ENCODE measurements at places on chromosomes 6 and 20.
A peak's percentile ranks its signal among the peaks of the same experiment; 100 is the strongest.

- DNase-seq = peak; percentile 45
Measured at GRCh38 chr6:65671922-65672321, 35.1 kb downstream of the EYS start.

DNA sequence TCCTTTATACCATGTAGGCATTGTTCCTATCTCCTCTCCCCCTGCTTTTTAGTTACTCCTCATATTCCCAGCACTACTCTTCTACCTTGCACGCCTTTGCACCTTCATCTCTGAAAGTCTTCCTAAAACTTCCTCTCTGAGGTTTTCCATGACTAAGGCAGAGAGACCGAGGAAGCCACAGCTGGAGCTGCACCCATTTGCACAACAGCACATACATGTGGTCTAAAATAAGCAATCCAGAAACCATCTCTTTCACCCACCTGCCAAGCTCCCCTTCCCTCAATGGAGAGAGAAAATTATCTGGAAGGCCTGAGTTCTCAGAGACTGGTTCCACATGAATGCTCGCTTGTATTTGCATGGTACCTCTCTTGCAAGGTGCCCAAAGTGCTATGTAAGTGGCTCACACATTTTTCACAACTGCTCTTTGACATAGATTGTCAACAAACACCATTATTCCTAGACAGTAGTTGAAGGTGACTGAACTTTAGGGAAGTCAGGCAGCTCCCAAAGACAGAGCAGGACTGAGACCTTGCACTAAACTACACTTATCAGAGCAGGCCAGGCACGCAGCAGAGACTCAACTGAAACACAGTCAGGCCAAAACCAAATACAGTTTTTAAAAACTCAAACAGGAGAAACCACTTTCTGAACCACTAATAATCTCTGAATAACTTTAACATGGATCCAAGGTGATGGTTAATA, 313.2 kb downstream of the TFAP2A start:
- DNase-seq = no peak

DNA sequence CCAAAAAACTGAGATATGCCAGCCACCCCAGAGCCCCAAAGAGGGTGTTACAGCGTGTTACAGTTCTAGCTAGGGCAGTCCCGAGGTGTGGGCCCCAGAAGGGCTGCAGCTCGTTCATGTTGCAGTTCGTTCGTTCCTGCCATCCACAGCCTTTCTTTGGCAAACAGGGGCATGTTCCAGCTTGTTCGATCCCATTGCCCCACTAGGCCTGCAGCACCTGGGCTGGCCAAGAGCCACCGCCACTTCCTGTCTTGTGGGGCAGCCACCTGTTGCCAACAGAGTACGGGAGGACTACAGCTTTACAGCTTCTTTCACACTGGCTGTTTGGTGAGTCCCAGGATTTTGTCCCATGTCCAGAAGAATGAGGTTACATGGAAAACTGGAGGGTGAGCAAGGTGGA, 198.1 kb downstream of the MMUT start:
- no peak for DNase-seq

DNA sequence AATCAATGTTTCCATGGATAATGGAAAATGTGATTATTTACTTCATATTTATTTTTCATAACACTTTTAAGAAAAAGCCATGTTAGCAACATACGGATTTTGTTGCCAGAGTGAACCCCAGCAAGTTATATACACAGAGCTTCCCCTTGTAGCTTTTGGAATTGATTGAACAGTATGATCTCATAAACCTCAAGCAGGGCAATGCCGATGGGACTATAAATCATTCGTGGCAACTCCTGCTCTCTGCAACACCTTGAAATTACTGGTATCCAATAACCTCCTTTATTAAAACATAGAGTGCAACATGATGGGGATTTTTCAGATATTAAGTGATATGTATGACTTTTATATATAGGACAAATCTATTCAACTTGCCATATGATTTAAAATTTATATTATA, 428.5 kb downstream of the KHDRBS2 start:
- DNase-seq = no peak

- DNase-seq = no peak
Measured at GRCh38 chr6:15911753-15912504, 217.0 kb upstream of the MYLIP start.

DNA sequence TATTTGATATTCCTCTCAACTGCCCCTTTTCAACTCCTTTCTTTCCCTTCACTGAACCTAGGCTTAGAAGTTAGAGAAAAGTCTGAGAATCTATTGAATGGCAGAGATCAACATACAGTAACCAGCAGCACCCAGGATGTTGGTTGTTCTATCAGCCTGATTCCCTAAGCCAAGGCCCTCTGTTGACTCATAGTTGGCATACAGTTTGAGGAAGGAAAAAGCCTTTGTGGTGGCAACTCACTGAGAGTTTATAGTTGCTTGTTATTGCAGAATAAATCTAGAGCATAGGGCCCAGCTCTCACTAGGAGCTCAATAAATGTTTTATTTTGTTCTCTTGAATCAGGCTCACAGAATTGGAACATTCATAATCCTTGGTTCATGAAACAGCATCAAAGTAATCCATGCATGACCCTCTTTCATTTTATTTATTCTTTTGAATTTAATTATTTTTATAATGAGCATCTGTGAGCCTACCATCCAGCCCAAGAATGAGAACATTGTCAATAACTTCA, 119.1 kb upstream of the ADGRF1 start:
- DNase-seq = no peak

DNA sequence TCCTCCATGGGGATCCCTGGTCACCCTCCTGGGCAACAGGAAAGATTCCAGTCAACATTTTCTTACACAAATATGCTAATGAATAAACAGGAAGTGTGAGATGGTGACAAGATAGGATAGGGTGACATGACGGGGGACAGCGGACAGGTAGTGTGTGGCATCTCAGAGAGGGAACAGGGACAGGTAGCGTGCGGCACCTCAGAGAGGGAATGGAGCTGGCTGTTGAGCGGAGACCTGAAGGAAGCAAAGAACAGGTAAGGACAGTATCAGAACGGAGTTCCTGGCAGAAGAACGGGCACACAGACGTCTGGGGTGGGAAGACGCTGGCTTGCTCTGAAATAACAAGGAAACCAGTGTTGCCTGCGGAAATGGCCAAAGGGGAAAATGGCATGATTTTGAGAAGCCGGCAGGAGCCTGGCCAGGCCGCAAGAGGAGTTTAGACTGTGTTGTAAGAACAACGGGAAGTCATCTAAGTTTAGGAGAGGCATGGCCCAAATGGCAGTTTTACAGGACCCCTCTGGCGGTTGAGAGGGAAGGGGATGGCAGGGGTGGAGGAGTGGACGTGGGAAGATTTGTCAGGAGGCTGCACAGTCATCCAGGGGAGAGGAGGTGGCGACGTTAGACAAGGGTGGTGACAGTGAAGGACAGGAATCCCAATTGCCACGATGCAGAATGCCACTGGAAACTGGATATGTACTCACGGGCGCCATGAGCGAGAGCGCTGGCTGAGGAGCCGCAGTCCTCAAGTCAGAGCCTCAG, 111.6 kb downstream of the JPH2 start:
- no peak for DNase-seq

DNA sequence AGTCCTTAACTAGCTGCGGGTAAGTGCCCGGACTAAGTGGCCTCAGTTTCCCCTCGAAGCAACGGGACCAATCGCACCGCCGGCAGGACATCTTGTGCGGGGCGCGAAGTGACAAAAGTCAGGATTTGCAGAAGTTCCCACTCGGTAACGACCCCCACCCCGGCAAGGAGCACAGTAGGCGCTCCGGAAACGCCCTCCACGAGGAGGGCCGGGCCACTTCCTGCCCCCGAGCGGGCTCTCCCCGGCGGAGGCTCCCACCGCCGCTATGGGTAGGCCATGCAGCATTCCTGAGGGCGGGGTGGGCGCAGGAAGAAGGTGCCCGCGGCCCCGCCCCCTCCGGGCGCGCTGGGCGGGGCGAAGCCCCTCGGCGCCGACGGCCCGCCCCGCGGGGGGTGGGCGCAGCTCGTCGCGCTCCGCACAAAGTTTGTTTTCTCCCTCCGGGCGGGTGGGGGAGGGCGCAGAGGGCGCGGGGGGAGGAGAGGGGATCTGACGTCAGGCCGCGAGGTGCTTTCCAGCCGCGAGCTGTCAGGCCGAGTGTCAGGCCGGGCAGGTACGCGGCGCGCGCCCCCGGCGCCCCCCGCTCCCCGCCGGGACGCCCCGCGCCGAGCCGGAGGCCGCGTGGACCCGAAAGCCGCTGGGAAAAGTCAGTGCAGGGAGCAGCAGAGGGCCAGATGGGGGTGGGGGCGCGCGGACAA, at the start of gene TGIF2:
TSS of gene TGIF2 (plus strand) at position 495 of the 695 bp plus-strand sequence. CDS start 5,178 bp downstream, outside the sequence.
- peak; percentile 90 for DNase-seq

- no peak for DNase-seq
Measured at GRCh38 chr6:125219361-125219895, 65.9 kb downstream of the TPD52L1 start.

DNA sequence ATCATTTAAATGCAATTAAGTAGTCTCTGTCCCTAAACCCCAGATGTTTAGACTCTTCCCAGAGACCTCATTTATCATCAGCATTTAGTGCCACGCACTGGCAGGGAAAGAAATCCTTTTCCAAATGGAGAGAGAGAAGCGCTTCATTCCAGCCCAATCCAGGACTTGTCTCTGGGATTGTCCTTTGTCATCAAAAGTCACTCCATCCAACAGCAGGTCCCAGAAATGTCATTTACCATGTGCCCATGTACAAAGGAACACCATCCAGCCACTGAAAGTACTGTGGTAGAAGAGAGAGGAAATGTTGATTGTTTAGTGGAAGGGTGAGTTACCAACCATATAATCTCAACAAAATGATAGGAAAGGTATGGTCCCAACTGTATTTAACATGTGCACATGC, 66.9 kb upstream of the SMIM28 start:
- no peak for DNase-seq

DNA sequence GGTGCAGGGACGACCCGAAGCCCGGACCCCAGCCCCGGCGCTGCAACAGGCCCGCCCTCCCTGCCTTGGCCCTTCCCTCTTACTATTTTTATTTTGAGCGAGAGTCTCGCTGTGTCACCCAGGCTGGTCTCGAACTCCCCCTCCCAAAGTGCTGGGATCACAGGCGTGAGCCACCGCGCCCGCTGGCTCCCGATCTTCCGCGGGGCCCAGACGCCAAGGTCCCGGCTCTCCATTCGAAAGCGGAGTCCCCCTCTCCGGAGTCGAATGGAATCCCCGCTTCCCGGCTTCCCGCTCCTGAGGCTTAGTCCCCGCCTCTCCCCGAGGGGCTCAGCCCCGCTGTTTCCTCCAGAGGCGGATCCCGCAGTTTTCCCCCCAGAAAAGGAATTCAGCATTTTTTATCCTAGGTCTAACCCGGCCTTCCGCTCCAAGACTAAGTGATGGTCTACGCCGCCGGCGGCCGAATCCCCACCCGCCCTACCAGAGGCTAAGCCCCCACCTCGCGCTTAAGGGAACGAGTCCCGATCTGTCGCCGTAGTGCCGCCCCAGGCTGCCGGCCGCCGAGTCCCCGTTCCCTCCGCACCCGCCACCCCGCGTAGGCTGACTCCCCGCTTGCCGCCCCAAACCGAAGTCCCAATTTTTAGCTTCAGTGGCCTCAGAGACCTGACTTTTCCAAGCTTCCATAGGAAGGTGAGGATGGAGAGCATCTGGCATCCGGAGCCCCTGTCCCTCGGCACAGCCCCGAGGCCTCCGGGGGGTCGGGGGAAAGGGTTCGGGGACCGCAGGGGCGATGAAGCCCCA, 11.5 kb upstream of the TMC2 start:
- DNase-seq = peak; percentile 51

DNA sequence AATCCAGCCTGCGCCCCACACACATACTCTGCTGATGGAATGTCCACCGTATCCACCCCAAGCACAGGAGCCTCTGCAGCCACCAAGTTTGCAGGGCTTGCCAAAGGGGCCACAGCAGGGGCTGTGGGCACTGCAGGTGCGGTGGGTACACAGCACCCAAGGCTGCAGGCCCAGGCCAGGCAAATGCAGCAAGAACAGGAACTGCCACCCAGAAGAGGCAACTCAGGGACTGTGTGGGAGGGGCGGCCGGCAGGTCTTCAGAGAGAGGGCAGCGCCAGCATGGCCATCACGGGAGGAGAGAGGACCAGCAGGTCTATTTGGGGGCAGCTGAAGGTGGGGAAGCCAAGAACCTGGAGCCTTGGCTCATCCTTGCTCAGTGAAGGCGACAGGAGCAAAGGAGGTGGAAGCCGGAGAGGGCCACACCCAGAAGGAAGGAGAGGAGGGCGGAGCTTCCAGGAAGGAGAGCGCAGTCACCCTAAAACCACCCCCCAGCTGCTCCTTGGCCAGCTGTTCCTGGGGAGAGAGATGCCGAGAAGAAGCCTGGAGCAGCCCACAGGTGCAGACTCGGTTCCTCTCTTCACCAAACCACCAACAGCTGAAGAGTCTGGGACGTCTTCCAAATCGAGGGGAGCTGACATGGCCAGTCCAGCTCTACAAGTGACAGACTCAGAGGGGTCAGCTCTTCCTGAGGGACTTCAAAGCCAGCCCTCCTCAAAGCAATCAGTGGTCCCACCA, 265.1 kb upstream of the CDYL start:
- no peak for DNase-seq

DNA sequence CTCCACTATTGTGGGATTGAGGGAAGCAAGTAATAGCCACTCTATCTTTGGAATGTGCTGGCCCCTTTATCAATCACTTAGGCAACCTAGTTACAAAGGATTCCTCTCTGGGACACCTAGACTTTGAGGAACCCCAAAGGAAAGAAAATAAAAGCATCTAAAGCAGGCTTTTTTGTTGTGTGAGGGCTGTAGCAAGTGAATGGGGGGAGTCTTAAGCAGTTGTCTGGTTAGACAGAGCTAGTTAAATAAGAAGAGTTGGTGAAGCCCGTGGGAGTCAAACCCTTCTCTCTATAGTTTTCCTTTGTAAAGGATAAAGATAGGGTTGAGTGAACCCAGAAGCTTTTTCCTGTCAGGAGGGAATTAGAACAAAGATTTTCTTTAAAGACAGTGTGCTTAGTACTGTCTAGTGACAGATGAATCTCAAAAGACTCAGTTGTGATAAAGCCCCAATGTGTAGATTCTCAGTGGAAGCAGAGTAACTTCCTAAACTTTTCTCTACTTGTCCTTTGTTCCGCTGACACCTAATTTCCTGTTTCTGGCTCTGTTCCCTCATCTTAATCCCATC, 63.3 kb downstream of the HDGFL1 start:
- no peak for DNase-seq

DNA sequence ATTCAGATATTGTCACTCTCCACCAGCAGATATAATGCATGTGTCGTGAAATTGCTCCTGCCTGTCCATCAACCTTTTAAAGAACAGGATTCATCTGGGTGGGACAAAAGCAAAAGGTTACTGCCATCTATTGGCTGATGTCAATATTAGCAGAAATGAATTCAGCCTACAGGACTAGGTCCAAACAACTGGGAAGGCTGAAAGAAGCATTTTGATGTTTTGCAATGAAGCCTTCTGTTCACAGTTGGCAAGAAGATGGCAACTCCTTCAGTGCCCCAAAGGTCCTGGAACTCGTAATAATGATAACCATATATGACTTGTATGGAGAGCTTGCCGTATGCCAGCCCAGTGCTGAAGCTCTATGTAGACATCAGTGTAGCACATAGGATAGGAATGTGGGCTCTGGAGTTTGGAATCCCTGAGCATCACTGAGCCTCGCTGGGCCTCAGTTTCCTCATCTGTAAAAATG, 7.5 kb downstream of the BCAS1 start:
- peak; percentile 39 for DNase-seq

DNA sequence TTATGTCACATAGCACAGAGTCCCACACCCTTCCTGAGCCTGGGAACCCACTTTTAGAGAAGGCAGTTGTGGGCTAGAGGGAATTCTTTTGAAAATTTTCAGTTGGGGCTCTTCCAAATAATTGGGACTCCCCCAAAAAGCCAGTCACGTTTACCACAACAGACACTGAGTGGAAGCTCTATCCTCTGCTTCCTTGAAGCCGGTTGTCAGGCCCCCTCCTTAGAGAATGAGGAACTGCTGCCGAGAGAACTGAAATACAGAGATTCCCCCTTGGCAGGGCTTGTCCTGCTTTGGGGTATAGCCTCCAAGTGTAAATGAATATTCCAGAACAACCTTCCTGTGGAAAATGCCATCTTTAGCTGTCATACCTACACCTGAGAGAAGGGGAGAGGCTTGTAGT, 2.7 kb upstream of the JAG1 start:
- DNase-seq = no peak
